ENCODE measurements at places on chromosomes 1 and 21.
A peak's percentile ranks its signal among the peaks of the same experiment; 100 is the strongest.

- DNase-seq: no peak
Measured at GRCh38 chr1:152811671-152812070, at the start of gene LCE1B. Gene LCE1B (plus strand): TSS chr1:152811971. CDS start chr1:152812447, 476 bp downstream.

DNA sequence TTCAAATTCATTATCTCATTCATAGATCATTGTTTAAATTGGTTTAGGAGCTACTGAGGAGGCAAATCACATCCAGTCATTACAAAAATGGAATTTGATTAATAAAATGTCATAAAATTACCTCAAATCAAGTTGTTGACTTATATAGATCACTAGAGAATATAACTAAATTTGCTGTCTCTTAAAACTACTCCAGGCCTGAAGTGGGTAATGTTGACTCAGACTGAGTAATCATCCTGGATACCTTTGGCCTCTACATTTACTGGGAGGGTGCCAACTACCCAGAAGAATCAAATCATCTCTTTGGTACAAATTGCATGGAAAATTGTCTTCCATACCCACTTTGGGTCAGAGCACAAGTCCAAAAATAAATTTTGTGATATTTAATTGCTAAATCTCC, 191.2 kb upstream of the GREM2 start:
- DNase-seq: peak; percentile 27

DNA sequence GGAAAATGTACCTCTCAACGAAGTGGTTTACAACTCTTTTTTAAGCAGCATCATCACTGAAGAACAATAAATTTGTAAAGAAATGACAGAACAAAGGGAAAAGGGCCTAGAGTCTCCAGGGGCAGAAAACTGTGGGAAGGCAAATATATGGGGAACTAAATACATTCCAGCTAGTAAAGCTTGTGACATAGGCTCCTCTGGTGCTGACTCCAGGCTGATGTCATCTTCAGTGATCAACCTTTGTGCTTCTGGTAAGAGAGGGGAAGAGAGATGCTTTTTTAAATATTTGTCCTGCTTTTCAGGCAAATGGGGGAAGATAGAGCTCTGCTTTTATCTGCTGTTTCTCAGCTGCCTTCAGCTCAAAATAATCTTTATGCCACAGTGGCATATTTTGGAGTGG, 323.2 kb downstream of the LRRIQ3 start:
- DNase-seq: no peak

DNA sequence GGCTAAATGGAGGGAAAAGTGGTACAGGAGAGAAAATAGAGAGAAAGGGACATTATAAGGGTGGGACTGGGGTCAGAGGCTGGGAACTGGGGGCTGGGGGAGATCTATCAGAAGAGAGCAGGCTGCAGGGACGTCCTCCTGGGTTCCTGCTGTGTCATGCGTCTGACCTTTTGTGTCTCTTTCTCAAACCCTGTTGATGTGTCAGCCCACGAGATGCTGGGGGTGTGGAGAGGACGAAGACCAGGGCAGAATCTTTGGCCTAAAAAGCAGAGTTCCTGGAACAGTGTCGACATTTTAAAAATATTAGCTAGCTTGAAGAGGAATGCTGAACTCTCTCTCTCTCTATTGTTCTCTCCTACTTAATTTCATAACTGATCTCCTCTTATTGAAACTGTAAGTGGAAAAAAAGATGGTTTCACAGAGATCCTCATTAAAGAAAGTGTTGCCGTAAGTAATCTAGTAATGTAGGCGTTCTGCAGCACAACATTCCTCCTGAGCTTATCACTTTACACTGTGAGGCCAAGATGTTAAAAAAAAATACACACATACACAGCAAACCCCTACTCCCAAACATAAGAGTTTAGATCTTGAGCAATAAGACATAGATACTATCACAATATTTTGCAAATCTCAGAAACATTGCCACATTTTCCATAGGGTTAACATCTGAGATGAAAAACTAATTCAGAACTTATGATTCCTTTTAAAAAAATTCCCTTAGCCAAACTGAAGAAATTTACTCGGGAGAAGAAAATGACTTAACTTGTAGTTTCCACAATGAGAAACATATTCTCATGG, 52.6 kb downstream of the RUNX1 start:
- DNase-seq: no peak

DNA sequence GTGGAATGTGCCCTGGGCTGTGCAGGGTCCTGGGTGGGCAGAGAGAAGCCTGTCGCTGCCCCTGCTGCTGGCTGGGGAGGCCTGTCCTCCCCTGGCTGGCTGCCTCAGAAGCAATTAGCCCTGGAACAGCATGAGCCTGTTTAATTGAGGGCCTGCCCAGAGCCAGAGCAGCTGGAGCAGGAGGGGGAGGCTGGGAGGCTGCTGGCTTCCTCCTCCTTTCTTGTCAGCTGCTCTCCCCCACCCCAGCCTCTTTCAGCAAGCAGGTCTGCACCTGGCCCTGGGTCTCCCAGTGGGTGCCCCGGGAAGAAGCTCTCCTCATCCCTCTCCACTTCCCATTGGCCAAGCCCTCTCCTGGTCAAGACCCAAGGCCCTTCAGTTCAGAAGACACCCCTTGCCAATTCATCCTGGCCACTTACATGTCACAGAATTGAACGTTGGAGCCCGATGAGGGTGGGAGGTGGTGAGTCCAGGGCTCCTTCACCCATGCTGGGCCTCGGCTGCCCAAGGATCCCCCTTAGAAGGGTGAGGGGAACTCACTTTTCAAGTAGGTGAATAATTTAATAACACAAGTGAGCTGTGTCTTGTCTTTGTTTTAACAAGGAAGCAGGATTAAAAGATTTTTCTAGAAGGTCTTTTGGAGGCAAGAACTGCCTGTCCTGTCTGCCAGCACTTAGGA, 13.2 kb downstream of the AMPD2 start:
- DNase-seq: no peak

DNA sequence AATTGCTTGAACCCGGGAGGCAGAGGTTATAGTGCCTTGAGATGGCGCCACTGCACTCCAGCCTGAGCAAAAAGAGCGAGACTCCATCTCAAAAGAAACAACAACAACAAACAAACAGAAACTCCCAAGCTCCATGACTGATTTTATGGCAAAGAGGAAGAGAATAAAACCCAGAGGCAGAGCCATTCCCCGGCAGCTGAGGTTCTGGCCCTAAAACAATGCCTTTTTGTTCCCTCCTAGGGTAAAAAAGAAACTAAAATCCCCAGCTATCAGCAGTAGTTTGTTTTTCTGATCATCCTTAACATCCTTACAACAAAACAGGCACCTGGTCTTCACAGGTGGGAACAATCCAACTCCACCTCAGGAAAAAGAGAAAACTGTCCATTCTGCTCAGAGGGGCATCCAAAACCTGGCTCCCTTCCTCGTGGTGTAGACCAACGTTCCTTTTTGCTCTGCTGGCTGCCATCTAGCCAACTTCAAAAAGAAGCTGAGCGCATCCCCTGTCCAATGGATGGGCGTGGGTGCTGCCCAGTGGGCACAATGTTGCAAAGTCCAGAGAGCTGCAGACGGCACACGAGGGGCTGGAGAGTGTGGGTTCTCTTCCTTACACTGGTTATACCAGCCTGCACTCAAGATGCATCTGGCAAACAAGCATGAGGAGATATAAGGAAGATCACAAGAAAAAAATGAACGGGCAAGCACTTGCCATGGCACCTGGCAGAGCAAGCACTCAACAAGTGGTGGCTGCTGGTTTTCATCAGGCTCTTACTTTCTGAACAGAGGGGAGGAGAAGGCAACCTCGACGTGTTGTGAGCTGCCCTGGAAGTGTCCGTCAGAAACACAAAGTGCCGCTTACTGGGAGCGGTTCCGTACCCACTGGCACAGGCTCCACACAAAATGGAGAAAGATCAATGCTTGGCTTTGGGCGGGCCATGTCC, 54.7 kb downstream of the SLC66A1 start:
- no peak for DNase-seq

GRCh38 chr1:181918880-181919525, 142.5 kb downstream of the ZNF648 start:
- no peak for DNase-seq

- no peak for DNase-seq
Measured at GRCh38 chr1:207787776-207788175, 35.9 kb downstream of the CD46 start.
